Osteocyte (in vitro differentiated cells): ENCODE measurements at places on chromosomes 13 and 19. TPM values are rescaled to one million over a fixed set of nuclear protein-coding genes. Genes with fewer than 3 reads are reported as not detected.
A peak's percentile ranks its signal among the peaks of the same experiment; 100 is the strongest.

- H3K27ac ChIP-seq: peak overlapping the region; percentile 68
- H3K4me1 ChIP-seq: peaks cover 28% of the 10 kb centered on the region
- no peaks in the 10 kb centered on the region for H3K36me3 ChIP-seq
- H3K27me3 ChIP-seq: no peaks in the 10 kb centered on the region
- H3K4me3 ChIP-seq: peak overlapping the region; percentile 22
Observed at GRCh38 chr13:44474122-44474910, 100.7 kb downstream of the SERP2 start.

DNA sequence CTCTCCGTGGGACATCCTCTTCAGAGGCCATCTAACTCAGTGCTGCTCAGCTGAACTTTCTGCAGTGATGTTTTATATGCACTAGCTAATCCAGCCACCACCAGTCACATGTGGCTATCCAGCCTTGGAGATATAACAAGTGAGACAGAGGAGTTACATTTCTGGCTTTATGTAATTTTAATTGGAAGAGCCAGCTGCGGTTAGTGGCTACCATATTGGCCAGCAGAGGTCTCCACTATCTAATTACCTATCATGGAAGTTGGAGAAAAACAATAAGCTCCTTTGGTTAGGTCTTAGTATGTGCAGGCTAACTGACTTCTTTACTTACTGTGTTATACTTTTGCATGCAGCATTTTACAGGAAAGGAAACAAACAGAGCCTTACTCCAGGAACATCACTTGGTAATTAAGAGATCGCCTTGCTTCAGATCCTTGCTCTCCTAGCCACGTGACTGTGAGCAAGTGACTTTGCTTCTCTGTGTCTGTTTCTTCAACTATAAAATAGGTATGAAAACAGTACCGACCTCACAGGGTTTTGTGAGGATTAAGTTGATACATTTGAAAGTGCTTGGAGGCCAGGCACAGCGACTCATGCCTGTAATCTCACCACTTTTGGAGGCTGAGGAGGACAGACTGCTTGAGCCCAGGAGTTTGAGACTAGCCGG is 1.6 kb upstream of the KLK10 start:
- H3K4me1 ChIP-seq: peaks cover 6% of the 10 kb centered on the region
- H3K27me3 ChIP-seq: peaks cover 26% of the 10 kb centered on the region
- peaks cover 2% of the 10 kb centered on the region for H3K36me3 ChIP-seq
- no peak overlapping the region for H3K27ac ChIP-seq

The HRC gene
- total RNA-seq: not detected in 2 replicates

DNA sequence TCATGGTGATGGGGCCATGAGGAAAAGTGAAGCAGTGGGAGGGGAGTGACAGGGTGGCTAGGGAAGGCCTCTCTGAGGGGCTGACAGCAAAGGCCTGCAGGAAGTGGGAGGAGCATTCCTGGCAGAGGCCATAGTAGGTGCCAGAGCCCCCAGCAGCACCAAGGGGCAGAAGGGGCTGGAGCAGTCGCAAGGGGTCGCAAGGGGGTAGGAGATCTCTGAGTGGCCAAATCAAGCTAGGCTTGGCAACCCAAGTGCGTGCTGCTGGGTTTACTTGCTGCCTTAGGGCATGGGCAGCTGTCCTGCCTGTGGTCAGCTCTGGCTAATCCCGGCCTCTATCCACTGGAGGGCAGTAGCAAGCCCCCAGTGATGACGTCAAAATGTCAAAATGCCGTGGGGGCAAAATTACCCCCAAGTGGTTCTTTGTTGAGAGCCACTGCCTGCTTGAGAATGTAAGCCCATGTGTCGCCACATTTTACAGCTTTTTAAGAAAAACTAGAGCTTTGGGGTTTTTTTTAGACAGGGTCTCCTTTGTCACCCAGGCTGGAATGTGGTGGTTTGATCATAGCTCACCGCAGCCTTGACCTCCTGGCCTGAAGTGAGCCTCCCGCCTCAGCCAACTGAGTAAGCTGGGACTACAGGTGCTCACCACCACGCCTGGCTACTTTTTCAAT is 11.8 kb downstream of the CCDC97 start:
- H3K27ac ChIP-seq: peak overlapping the region; percentile 100
- no peaks in the 10 kb centered on the region for H3K27me3 ChIP-seq
- peaks cover 67% of the 10 kb centered on the region for H3K4me1 ChIP-seq
- H3K36me3 ChIP-seq: peaks cover 25% of the 10 kb centered on the region
- DNase-seq: peak; percentile 90

GRCh38 chr13:74573654-74574053 is 439.4 kb upstream of the KLF12 start:
- no peak overlapping the region for H3K27ac ChIP-seq
- no peak overlapping the region for H3K4me3 ChIP-seq
- H3K27me3 ChIP-seq: no peaks in the 10 kb centered on the region

DNA sequence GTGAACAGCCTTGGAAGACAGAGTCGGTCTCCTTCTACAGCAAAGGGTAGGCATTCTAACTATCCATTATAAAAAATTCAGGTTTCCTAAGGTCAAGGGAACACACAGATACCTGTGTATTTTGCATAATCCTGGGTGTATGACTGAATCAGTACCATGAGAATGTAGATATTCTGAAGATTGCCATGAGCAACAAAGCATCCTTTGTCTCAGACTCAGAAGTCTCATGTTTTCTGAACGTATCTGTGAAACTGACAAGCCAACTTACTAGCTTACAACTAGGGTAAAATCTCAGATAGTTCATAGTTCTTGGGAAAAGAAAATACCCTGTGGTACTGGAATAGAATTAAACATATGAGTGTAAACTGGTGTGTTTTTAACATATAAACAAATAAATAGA is 6.5 kb downstream of the ZNF566 start:
- H3K36me3 ChIP-seq: peaks cover 50% of the 10 kb centered on the region
- DNase-seq: no peak
- no peaks in the 10 kb centered on the region for H3K27me3 ChIP-seq

DNA sequence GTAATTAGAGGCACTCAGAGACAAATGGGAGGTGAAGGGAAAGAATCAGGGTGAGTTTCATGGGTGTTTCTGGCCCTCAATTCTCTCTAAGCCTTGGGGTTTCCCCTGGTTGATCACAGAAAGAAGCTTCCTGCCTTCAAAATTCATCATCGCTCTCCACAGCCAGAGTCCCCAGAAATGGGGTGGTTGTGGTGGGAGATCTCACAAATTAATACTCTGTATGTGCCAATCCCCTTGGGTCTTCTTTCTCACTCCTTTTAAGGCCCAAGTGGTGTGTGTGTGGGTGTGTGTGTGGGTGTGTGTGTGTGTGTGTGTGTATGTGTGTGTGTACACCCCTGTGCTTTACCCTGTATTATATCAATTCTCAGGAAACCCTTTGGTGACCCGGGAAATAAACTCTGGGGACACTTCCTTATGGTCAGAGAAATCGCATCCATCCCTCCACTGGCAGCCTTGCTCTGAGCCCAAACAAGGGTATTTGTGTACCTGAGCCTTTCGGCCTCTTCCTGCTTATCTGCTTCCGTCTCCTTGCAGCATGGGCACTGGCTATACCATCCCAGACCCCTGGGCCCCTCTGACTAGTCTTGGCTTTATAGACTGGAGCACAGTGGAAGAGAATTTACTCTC is 2.8 kb upstream of the FCGBP start:
- no peaks in the 10 kb centered on the region for H3K27me3 ChIP-seq
- peaks cover 13% of the 10 kb centered on the region for H3K4me1 ChIP-seq
- no peak overlapping the region for H3K27ac ChIP-seq
- no peak overlapping the region for H3K4me3 ChIP-seq

GRCh38 chr13:33323801-33324510 is 38.4 kb upstream of the STARD13 start:
- peak overlapping the region; percentile 74 for H3K27ac ChIP-seq
- peaks cover 49% of the 10 kb centered on the region for H3K4me1 ChIP-seq
- no peak for DNase-seq
- peak overlapping the region; percentile 5 for H3K4me3 ChIP-seq
- H3K27me3 ChIP-seq: no peaks in the 10 kb centered on the region

DNA sequence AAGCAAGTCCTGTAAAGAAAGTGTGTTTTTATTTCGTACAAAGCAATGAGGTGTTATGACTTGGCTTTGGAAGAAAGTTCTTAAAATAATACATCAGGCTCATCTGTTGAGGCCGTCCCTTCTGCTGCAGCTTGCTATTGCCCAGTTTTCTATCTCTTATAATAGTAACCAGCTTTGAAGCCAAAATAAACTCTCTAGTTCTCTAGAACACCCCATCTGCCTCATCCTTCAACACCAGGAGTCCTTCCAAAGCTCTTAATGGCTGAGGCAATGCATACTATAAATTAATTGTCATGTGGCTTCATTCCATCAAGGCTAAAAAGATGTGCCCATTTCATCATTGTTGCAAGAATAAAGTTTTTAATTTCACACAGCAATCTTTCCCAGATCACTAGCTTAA is 49.4 kb upstream of the IPO5 start:
- no peak overlapping the region for H3K27ac ChIP-seq
- no peak overlapping the region for H3K4me3 ChIP-seq
- no peaks in the 10 kb centered on the region for H3K36me3 ChIP-seq
- H3K27me3 ChIP-seq: no peaks in the 10 kb centered on the region
